ENCODE measurements at places on chromosomes 6 and 20. TPM values are rescaled to one million over a fixed set of nuclear protein-coding genes. Genes with fewer than 3 reads are reported as not detected.

CENPW gene
- 7.5 TPM for total RNA-seq

DNA sequence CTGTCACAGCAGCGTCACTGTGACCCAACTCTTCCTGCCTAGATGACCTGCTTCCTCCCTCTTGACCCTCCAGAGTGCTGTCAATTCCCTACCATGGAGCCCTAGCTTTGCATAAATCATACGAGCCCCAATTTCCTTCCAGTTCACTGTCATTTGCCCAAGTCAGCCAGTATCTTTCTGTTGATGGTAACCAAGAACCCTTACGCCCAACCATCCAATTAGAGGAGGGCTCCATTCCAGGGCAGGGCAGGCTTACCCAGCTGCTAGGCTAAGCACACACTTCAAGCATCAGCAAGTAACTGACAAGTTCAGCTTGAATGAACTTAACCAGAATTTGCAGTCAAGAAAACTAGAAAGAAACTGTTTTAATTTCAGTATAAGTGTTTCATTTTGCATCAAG, 25.7 kb downstream of the WFDC3 start:
- DNase-seq, result no peak

DNA sequence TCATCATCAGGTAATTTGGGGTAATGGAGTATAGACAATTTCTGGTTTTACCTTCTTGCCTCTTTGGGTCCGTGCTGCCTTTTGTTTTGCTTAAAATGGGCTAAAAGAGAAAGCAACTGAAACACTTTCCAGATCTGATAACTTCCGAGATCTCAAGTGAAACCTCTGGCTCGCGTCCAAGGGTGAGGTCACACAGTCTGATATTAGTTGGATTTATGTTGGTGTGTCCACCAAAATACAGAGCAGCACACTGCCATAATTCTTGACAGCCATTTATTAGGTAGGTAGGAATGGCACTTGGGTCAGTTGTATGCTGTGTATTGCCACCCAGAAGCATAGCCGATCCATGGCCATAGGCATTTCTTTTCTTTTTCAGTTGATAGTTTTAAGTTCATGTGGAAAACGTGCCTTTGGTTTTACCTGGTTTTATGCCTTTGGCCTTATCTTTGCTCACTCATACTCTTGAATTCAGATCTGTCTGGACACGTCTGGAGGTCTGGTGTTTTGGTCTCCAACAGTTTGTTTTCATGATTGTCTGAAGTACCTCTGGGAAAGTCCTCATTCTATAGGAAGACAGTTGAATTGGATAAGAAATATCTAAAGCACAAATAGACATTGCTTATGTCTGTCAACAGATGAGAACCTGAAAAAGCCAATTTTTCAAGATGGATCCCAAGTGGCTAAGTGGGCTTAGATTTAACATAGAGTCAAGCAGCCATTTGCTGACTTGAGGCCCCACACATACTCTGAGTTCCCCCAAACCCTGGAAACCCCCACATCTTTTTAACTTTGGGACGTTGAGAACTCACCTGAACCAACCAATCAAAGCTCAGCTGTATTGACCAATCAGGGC, 320.8 kb downstream of the SOX4 start:
- no peak for DNase-seq

DNA sequence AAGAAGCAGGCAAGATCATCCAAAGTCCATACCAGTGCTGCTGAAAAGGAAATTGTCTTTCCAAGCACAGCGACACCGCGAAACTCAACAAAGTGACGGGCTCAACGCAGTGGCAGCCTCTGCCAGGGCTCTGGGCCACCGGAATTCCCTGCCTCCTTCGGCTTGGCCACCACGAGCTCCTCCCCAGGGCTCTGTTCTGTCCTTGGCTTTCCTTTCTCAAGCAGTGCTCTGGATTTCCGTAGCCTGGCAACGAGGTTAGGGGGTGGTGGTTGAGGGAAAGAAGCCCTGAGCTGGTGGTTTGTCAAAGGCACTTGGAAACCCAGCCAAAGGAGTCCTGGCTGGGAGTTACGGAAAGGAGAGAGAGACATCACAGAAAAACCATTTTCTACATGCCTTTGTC, 31.2 kb downstream of the PRR18 start:
- DNase-seq, result peak; percentile 54

DNA sequence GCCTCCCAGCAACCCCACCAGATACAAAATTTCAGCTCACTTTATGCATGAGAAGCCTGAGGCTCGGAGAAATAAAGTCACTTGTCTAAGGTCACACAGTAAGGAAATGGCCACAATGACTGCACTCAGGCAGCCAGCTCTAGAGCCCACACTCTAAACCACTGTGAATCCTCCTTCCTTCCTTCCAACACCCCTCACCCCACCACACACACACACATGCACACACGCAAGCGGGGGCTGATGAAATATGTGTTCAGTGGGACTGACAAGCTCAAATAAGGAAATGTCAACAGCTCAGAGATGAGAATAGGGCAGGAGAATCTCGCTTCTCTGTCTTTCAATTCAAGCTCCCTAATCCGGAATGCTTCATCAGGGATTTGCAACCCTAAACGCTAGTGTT, 6.0 kb upstream of the BPIFA1 start:
- DNase-seq, result no peak

FAM209B gene
- total RNA-seq, result not detected

GRCh38 chr6:158564243-158565121, 4.6 kb downstream of the TMEM181 start:
- DNase-seq, result no peak

FRK gene
- 0.31 TPM for total RNA-seq

CCHCR1 gene
- 7.6 TPM for total RNA-seq

GRCh38 chr6:53869964-53870363, 75.2 kb downstream of the LRRC1 start:
- no peak for DNase-seq

LY6G6C gene
- total RNA-seq, result 0.31 TPM

C6orf58 gene
- total RNA-seq, result 1.4 TPM

DNA sequence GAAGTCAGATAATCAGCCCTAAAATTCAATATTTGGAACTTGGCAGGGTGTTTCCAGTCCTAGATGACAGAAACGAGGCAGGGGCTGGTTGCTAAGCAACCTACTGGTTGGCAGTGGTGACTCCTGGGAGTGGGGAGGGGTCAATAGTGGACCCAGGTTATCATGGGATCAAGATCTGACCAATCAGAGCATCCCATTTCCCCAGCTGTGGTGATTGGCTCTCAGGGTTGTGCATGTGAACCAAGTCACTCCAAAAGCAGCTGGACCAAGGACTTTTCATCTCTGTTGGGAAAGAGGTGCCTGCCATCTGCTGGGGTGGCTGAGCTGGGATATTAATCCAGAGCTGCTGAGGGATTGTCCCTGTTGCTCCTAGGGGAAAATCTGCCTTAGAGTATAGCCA, 253.4 kb downstream of the PREX1 start:
- DNase-seq, result no peak

DNA sequence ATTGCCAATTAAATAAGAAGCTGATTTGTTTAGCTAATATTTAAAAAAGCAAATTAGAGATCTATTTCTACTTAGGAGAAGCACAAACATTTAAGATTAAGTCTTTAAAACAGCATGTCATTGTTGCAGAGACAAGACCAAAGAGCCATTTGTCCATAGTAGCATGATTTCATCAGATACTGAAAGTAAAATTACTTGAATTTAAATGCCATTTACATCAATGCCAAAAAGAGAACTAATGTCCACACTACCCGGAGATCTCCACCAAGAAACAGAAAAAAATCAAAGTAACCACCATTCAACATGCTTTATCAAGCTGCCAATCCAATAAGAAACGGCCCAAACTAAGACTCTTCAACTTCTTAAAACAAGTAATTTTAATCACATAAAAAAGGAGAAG, 15.7 kb downstream of the AURKA start:
- no peak for DNase-seq

- DNase-seq, result no peak
Measured at GRCh38 chr6:84836366-84836765, 72.0 kb upstream of the TBX18 start.

All from occipital lobe (tissue), 3 donors.